Type B pancreatic cell (in vitro differentiated cells): ENCODE measurements at places on chromosomes 11 and 22. TPM values are rescaled to one million over a fixed set of nuclear protein-coding genes. Genes with fewer than 3 reads are reported as not detected.

GRCh38 chr22:29202212-29203192 lies 3.2 kb upstream of the EMID1 start:
- no peak for DNase-seq
- no peaks in the 10 kb centered on the region for H3K36me3 ChIP-seq
- H3K27ac ChIP-seq = no peak overlapping the region
- peak overlapping the region; percentile 40 for H3K4me3 ChIP-seq
- peaks cover 29% of the 10 kb centered on the region for H3K4me1 ChIP-seq

DNA sequence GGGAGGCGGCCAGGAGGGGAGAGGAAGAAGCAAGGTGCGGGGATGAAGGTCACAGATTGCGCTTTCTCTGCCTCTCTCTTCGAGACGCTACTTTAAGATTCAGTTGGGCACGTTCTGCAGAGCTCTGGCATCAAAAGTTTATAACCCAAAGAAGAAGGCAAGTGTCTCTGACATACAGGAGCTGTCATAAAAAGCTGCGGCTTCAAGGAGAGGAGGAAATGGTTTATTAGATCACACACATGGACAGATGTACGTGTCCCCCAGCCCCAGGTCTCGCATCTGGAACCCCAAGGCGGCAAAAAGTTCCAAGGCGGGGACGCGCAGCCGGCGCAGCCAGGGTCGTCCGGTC lies 589.0 kb downstream of the OPCML start:
- DNase-seq = no peak
- H3K27me3 ChIP-seq = peaks cover 85% of the 10 kb centered on the region
- H3K4me1 ChIP-seq = peaks cover 18% of the 10 kb centered on the region
- no peak overlapping the region for H3K27ac ChIP-seq
- H3K36me3 ChIP-seq = no peaks in the 10 kb centered on the region

DNA sequence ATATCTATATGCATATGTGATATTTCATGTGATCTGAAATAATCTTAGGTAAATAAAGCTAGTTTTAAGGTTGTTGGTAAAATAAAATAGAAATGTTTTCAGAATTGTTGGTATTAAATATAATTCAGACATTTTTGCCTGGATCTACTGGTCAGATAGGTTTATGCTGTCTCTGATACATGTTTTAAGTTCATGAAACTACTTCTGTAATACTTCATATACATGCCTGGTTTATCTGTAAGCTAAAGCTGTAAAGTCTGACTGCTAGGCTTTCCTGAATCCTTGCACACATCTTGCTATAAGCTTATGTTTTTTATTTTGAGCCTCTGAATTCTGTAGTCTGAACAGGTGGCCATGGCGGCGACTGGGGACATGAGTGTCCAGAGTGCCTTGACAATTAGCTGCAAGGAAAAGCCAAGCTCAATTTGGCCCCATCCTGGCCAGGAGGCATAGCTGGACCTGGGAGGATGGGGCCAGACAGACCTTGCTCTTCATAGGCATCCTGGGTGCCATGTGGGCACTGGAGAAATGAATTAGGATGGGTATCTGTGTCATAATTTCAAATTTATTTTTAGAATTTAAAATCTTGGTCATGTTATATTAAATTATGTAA lies 241.0 kb upstream of the UBASH3B start:
- H3K27ac ChIP-seq = no peak overlapping the region
- no peak for DNase-seq

- peaks cover 44% of the 10 kb centered on the region for H3K4me1 ChIP-seq
- DNase-seq = no peak
- peak overlapping the region; percentile 29 for H3K27ac ChIP-seq
- peaks cover 17% of the 10 kb centered on the region for H3K36me3 ChIP-seq
- H3K27me3 ChIP-seq = no peaks in the 10 kb centered on the region
- H3K4me3 ChIP-seq = peak overlapping the region; percentile 13
These were observed 270.7 kb upstream of the SYN3 start for GRCh38 chr22:33328789-33329296.

- peaks cover 27% of the 10 kb centered on the region for H3K27me3 ChIP-seq
- no peak overlapping the region for H3K4me3 ChIP-seq
- no peaks in the 10 kb centered on the region for H3K4me1 ChIP-seq
- DNase-seq = no peak
- no peak overlapping the region for H3K27ac ChIP-seq
These were observed 1501.4 kb downstream of the TBC1D22A start for GRCh38 chr22:48263791-48264351.

DNA sequence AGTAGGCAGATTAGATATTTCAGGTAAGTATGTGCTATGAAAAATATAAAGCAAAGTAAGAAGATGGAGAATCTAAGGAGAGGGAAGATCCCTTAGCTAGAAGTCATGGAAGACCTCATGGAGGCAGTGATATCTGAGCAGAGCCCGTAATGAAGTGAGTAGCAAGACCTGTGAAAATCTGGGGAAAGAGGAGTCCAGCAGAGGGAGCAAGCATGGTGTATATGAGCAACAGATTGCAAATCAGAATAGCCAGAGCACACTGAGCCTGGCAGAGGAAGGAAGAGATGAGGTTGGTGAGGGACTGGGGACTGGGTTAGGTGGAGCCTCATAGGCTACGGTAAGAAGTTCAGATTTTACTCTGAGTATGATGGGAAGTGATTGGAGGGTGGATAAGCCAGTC lies 9.4 kb downstream of the LHFPL7 start:
- no peak overlapping the region for H3K27ac ChIP-seq
- no peak for DNase-seq
- H3K36me3 ChIP-seq = no peaks in the 10 kb centered on the region
- no peaks in the 10 kb centered on the region for H3K27me3 ChIP-seq
- H3K4me1 ChIP-seq = peaks cover 6% of the 10 kb centered on the region

DNA sequence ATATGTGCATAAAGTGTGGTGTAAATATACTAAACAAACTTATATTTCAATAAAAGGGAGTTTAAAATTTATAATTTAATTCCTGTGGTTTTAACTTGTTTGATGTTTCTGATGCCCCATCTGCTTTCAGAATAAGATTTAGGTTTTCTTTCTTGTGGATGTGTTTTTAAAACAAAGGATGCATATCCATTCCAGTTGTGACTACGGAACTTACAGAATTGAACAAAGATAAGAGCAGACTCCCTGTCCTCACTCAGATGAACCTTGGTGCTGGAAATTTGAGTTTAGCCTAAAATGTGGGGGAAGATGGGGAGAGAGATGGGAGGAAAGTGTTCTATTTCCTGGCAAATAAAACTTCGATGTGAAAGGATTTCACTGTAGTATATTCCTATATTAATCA lies 2.5 kb downstream of the FJX1 start:
- H3K27me3 ChIP-seq = peaks cover 15% of the 10 kb centered on the region
- peaks cover 46% of the 10 kb centered on the region for H3K4me1 ChIP-seq
- peak overlapping the region; percentile 90 for H3K4me3 ChIP-seq
- no peaks in the 10 kb centered on the region for H3K36me3 ChIP-seq
- H3K27ac ChIP-seq = no peak overlapping the region
- no peak for DNase-seq

DNA sequence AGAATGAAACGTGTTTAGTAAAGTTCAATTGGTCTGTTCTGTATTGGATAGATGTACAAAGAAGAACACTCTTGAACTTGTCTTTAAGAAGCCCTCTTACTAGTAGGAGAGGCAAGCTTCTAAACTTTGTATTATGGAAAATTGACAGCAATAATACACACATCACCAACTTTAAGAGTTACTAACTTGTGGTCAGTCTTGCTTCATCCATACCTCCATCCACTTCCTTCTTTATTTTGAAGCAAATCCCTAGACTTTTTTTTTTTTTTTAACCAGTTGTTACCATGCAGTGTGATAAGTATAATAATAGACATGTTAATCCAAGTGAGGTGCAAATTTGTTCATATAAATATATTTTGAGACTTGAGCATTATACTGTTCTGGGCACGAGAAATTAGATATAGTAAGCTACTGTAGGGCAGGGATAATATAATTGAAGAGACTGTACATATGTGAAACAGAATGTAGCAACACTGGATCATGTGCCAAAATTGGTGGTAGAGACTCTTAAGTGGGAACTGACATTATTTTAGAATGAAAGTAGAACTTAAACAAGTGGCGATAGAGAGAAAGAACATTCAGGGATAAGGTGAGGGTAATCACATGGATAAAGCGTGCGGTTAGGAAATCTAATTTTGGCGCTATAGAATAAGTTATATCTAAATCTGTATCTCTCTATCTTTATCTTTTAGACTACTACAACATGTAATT lies 6.5 kb downstream of the FAR1 start:
- H3K27ac ChIP-seq = no peak overlapping the region
- no peak for DNase-seq
- H3K4me3 ChIP-seq = no peak overlapping the region
- peaks cover 32% of the 10 kb centered on the region for H3K4me1 ChIP-seq
- peaks cover 19% of the 10 kb centered on the region for H3K36me3 ChIP-seq

- no peaks in the 10 kb centered on the region for H3K36me3 ChIP-seq
- H3K4me3 ChIP-seq = no peak overlapping the region
- DNase-seq = no peak
- no peaks in the 10 kb centered on the region for H3K4me1 ChIP-seq
- no peaks in the 10 kb centered on the region for H3K27me3 ChIP-seq
These were observed 19.2 kb upstream of the OR56A3 start for GRCh38 chr11:5922749-5923426.

DNA sequence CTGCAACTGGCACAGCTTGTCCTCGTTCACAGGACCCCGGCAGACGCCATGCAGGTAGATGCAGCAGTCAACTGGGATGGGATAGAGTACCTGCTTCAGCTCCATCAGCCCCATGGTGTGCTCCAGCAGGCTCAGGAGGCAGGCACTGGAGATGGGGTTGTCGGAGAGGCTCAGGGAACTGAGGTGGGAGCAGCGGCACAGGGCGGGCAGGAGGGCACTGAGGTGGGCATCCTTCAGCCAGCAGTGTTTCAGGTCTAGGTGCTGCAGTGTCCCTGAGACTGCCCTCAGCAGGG lies 8.7 kb upstream of the TOP3B start:
- no peaks in the 10 kb centered on the region for H3K36me3 ChIP-seq
- peaks cover 42% of the 10 kb centered on the region for H3K27me3 ChIP-seq
- no peaks in the 10 kb centered on the region for H3K4me1 ChIP-seq
- no peak for DNase-seq

DNA sequence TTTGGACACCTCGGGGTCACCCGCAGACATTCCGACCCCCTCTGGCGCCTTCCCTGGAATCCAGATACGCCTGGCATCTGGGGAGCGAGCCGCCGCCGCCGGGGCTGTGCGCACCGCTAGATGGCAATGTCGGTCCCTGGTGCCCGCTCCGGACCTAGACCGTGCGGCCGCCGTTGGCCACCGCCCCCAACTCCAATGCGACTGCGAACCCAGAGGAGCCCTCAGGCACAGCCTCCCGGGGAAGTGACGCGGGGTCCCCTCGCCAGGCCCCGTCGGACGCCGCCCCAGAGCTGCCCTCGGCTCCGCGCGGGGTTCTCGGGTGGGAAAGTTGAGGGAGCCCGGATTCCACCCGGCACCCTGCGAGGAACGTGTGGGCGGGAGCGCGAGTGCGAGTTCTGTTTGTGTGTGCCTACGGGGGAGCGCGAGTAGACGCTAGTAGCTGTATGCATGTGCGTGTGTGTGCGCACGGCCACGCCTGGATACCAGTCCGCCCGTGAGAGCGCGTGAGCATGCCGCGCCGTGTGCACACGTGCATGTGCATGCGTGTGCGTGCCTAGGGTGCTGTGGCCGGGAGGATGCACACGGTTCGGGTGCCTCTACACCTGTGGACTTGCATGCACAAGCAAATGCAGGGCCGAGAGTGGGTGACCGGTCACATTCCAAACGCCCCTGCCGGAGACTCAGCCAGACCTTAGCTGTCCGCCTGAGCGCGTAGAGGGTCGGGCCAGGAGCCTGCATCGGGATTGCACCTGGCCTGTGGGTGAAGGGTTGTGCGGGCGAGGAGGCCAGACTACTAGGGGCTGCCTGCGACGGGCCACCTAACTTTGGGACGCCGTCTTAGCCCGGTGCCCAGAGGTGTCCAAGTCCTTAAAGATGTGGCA lies 1.9 kb downstream of the CHRM4 start:
- H3K27ac ChIP-seq = peak overlapping the region; percentile 41
- peaks cover 65% of the 10 kb centered on the region for H3K27me3 ChIP-seq
- H3K36me3 ChIP-seq = peaks cover 3% of the 10 kb centered on the region
- no peak for DNase-seq

GRCh38 chr11:119375337-119376196 lies 5.9 kb downstream of the USP2 start:
- H3K4me3 ChIP-seq = no peak overlapping the region
- H3K27me3 ChIP-seq = peaks cover 5% of the 10 kb centered on the region

GRCh38 chr11:1640076-1640946 lies 10.7 kb downstream of the KRTAP5-5 start:
- DNase-seq = no peak
- no peak overlapping the region for H3K27ac ChIP-seq
- H3K4me1 ChIP-seq = peaks cover 10% of the 10 kb centered on the region
- H3K27me3 ChIP-seq = peaks cover 25% of the 10 kb centered on the region

- peaks cover 5% of the 10 kb centered on the region for H3K4me1 ChIP-seq
- H3K27ac ChIP-seq = no peak overlapping the region
- no peaks in the 10 kb centered on the region for H3K36me3 ChIP-seq
- H3K27me3 ChIP-seq = peaks cover 3% of the 10 kb centered on the region
These were observed 27.5 kb upstream of the MTNR1B start for GRCh38 chr11:92941676-92942571.

DNA sequence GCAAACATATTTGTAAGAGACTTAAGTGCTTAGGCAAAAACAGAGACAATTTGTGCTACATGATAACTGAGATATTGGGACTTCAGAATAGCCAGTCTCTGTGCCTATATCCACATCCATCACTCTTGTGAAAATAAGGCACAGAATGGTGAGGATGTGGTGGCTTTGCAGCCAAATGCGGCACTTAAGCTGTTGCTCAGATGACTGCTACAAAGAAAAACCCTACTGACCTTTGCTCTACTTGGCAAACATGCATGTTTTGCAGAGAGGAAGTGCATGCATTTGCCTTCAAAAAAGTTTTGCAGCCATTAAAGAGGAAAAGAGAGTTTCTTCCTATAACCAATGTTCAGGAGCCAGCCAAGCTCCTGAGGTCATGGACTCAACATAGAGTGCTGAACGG lies 675.0 kb upstream of the KIRREL3 start:
- no peaks in the 10 kb centered on the region for H3K36me3 ChIP-seq
- no peak for DNase-seq
- peaks cover 3% of the 10 kb centered on the region for H3K4me1 ChIP-seq
- H3K27ac ChIP-seq = no peak overlapping the region
- peaks cover 22% of the 10 kb centered on the region for H3K27me3 ChIP-seq

The GRK3 gene
- total RNA-seq = 10.3 and 14.0 TPM in 2 replicates

The KRTAP5-9 gene
- total RNA-seq = 0.43 TPM in 1 of 2 replicates, not detected in the other

The HORMAD2 gene
- total RNA-seq = 0.43 TPM in 1 of 2 replicates, not detected in the other

The MUC5B gene
- total RNA-seq = 0.48 and 2.0 TPM in 2 replicates

The CYB5R2 gene
- 23.2 and 28.2 TPM in 2 replicates for total RNA-seq
